ENCODE measurements at places on chromosomes 2 and 18. TPM values are rescaled to one million over a fixed set of nuclear protein-coding genes. Genes with fewer than 3 reads are reported as not detected.

The MC2R gene
- total RNA-seq = not detected

The LINC00305 gene
- total RNA-seq = not detected

The PTPRM gene
- 27.7 TPM for total RNA-seq

The CAPN14 gene
- total RNA-seq = 1.4 TPM

The ATP8B1 gene
- total RNA-seq = 55.8 TPM

All from nasal cavity respiratory epithelium epithelial cell of viscerocranial mucosa (primary cell).